ENCODE measurements at places on chromosomes 7 and 10.

DNA sequence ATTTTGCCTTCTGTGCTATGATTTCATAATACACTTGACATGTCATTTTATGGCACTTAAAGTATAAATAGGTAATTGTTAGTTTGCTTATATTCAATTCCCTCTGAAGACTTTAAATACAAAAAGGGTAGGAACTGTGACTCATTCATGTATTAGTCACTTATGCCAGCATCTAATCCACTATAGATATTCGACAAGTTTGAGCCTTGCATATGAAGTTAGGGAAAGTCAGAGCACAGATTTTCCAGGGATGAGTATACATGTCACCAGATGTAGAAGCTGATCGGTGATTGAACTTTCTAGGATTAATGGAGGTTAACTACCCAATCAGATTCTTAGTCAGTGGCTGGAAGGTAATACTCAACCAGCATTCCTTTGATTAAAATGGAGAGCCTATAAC, 1321.5 kb downstream of the XPNPEP1 start:
- DNase-seq, result no peak

DNA sequence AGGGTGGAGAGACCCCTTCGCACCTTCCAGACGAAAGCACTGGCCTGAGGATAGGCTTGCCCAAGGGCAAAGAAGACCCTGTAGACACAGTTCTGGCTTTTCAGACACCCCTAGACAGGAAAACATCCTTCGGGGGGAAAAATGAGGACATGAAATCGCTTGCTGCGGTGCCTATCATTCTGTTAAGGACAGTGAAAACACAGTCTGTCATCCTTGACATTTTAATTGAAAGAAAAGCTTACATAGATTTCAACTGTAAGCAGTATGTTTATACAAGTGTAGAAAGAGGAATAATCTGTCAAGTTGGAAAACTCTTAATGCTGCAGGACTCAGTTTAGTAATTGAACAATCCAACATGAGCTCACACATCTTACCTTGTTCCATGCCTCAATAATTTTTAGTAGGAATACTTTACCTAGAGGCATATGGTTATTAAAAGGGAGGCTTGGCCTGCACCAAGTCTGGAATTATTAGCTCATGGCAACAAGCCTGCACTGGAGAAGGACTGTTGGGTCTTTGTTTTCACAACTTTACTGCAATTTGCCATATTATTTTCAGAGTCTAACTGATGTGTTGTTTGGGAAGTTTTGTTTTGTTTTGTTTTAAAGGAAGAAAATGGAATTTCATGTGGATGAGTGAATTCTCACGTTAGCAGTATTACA, 243.5 kb downstream of the TRIL start:
- no peak for DNase-seq

- DNase-seq, result no peak
Measured at GRCh38 chr10:48777110-48777509, 92.4 kb downstream of the WDFY4 start.

DNA sequence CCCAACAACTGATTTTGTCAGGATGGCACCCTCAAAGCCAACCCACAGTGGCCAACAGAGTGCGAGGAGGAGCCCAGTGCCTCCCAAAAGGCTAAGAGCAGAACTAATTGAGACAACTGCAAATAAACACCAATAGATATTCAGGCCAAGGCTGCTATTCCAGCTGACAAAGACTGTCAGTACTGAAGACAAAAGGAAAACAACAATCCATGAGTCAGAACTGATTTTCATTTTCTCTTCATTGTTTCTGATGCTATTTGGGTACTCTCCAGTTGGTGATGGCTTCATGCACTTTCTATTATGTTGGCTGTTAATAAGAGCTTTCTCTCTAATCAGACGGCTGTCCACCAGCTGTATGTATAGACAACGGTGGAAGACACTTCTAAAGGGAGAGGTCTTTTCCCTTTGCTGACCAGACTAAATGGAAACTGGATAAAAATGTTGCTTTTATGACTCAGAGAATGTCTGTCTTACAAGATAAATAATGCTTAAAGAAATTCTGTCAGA, 515.9 kb downstream of the PARD3 start:
- no peak for DNase-seq

GRCh38 chr7:114334989-114335388, 79.6 kb upstream of the FOXP2 start:
- no peak for DNase-seq

DNA sequence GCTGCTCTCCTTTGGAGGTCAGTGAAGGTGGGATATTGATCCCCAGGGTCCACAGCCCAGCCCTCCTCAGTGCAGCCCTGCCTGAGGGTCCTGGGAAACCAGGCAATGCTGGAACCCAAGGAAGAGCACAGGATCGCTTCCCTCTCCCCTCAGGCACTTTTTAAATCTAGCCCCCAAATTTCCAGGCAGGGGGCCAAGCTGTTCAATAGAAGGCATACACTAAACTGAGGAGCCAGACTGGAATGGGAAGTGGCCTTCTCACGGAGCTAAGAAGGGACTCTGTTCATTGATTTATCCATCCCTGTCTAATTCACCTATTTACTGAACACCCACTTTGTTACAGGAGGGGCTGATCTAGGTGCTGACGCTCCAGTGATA, 60.3 kb downstream of the GLI3 start:
- no peak for DNase-seq

GRCh38 chr7:41688012-41688625, 14.8 kb downstream of the INHBA start:
- DNase-seq, result no peak

DNA sequence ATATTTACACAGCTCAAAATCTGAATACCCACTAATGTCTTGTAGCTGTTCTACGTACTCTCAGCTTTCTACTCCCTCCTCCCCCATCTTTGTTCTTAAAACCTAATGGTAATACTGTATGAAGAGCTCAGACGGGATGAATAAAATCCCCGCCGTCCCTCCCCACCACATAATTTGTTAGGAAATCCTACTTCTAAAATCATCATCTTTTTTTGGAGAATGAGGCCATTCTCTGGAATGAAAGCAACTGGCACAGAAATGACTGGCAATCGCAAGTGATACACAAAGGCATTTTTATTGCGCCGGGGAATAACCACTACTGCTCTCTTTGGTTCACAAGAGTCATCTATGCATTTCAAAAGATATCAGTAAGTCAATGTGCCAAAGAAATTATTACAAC, 27.3 kb downstream of the SLC35B4 start:
- DNase-seq, result no peak

- DNase-seq, result no peak
Measured at GRCh38 chr10:45817130-45817859, 30.0 kb downstream of the AGAP4 start.

DNA sequence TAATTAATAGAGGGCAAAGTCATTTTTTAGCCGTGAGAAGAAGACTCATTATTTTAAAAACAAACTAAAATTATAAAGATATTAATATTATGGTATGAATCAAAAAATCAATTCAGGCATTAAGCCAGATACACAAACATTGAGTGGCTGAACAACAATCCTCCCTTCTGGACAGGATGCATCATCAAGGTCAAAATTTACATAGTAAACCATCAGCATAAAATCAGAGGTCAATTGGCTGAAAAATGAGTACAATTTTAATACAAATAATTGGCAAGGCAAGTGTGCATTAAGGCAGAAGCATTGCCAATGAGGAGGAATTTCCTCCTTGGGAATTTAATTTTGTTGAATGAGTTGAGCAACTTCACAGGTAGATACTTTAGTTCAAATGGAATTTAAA, 108.2 kb downstream of the PCLO start:
- no peak for DNase-seq

GRCh38 chr10:97849687-97850402, at the start of gene GOLGA7B:
Gene GOLGA7B, plus strand, starts transcription at chr10:97849843. Its CDS starts 461 bp downstream, at chr10:97850304.
- peak; percentile 89 for DNase-seq

DNA sequence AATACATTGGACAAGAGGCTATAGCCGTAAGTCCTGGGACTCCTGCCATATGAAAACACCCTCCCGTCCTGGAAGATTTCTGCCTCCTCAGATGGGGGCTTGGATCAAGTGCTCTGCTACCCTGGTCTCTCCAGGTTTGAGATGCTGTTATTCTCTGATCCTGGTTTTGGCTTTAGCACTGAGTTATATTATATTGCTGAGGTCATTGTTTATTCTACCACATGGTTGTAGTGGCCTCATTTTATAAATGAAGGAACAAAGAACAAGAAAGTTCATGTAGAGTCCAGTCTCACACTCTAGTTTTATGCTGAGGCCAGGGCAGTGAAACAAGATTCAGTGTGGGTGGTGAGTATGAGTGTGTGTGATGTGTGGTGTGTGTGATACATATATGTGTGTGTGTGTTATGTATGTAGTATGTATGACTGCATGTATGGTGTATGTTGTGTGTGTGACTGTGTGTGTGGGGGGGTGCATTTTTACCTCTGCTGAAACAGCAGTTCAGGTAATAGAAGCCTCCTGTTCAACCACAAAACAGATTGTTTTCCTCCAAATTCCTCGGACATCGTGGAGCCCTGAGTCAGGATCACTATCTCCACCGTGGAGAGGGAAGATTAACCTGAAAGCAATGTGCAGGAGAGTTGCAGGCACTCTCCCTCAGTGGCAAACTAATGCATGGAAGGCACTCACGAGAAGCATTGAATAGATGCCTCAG, 80.7 kb downstream of the C7orf25 start:
- no peak for DNase-seq

- DNase-seq, result peak; percentile 84
Measured at GRCh38 chr10:131980761-131981428, 828 bp downstream of the BNIP3 start.

DNA sequence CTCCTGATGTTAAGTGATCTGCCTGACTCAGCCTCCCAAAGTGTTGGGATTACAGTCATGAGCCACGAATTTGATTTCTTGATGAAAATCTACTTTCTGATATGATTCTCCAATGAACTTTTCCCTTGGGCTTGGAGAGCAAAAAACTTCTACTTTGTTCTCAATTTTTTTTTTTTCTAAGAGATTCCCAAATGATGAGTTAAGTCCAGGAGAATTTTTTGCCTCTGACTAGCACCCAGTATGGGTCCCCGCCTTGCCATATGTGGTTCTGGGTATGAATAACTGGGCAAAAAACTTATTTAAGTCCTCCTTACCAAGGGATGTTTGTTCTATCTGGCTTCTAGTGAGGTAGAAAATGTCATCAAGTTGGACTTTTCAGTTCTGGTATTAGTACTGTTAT, 147.9 kb upstream of the LYZL1 start:
- peak; percentile 15 for DNase-seq

DNA sequence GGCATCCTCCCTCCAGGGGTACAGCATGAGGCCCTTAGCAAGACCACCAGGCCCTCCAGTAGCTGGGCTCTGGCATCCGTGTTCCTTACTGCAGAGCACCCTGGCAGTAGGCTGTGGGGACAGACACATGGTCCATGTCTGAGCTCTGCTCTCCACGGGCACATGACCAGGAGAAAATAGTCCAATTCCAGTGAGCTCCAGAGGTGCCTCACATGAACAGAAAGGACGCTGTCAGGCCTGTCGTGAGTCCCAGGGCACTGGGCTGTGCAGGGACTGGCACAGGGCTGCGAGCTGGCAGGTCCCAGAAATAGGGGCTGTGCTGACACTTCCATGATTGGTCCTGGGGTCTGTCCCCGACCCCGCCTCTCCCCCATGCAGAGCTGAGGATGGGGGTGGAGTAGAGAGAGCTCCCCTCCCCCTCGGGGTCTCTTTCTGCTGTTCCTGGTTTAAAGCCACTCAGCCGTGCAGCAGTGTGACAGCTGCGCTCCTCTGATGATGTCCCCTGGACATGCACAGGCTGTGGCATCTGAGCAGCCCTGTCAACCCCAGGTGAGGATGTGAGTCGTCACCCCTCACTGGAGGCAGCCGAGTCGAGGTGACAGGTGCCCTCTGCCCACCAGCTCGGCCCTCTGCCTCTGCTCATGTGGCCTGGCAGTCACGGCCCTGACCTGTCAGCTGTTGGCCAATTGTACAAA, 25.2 kb upstream of the ZNF488 start:
- DNase-seq, result no peak

DNA sequence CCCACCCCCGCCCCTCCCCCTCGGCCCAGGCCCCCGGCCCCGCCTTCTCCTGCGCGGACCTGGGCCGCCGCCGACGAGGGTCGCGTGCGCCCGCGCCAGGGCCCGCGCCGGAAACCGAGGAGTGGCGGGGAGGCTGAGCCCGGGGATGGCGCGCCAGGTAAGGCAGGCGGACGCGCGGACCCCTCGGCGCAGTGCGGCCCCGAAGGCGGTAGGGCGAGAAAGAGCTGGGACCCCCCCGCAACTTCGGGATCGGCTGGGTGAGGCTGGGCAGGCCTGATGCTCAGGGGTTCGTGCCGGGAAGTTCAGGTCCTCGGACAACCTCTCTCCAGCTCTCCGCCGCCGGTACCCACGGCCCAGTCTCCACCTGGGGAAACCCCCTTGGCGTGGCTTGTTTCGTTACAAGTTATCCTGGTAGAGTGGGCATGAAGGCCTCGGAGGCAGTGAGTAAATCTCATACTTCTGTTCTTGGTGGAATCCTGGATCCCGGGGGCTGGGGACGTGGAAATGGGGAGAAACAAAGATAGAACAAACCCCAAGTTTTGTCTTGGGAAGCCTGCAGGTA, 58.4 kb downstream of the ZNF467 start:
- DNase-seq, result no peak

GRCh38 chr7:91140286-91140685, 123.9 kb upstream of the FZD1 start:
- DNase-seq, result no peak

DNA sequence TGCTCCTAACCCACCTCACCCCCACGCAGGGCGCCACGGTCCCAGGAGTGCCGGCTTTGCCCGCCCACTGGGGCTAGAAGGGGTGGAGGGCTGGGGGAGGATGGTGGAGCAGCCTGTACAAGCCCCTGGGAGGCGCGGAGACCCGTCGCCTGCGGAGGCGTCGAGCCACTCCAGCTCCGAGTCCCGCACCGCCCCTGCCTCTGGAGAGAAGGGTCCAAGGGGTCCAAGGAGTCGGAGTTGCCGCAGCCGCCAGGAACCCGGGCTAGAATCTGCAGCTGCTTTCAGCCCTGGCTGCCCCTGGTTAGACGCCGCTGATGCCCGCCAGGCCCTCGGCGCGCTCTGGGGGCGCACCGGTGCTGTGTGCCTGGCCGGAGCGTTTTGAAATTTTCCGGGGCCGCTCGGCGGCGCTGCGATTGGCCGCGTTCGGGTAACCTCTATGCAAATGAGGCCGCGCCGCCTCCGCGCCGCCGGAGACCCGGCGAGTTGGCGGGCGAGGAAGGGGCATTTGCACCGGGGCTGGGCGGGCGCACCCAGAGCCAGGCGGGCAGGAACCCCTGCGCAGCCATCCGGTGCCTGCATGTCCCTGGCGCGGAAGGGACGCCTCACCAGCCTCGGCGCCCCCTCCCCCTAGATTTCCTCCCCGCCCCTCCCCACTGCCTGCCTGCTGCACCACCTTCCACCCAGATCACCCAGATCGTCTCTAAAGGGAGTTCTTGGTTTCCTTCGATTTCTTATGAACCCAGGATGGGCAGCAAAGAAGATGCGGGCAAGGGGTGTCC, at the start of gene HMX2:
Gene HMX2, plus strand, starts transcription at position 502 of the 779 bp plus-strand sequence. Its CDS starts 243 bp downstream, at position 745.
- DNase-seq, result peak; percentile 82
